ENCODE measurements at places on chromosomes 4 and X.

- DNase-seq = no peak
These were observed 40.7 kb downstream of the LARP7 start for GRCh38 chr4:112677519-112678091.

- DNase-seq = no peak
These were observed 788.8 kb upstream of the FTHL17 start for GRCh38 chrX:31860686-31861085.

GRCh38 chr4:81030061-81030980 is at the start of gene BMP3:
BMP3 (plus strand) TSS chr4:81030708; CDS start chr4:81031285, 577 bp downstream.
- no peak for DNase-seq

- DNase-seq = no peak
These were observed 167.8 kb downstream of the AFAP1 start for GRCh38 chr4:7771541-7772507.

DNA sequence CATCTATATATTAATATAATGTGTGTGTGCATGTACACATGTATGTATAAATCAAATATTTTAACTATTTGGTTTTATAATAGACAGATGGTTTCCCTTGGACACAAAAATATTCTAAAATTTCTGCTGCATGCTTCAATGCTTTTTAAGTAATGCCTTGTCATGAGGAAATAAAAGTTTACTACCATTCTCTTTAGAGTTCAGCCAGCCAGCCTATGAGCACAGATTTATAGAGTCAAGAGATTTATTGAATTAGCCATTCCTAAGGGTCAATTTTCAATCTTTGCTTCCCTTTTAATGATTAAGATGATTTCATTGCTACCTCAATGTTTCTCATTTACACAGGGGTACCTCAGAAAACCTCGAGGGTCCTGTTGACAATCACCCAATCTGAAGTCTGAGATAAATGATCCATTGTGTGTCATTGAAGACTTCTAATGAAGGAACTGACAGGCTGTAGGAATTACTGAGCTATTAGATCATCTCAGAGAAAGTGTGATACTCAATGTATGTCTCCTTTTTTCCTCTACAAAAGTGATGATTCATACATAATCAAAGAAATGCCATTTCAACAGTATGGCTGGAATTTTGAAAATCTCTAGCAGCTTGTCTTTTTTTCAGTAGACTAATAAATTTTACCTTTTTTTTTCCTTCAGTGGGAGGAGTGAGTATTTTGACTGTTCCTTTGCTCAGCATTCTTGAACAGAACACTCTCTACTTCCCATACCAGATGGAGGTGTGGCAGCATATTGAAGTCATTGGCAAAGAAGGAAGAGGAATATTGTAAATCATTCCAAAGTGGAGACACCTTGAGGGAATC is 222.6 kb upstream of the PCDH18 start:
- DNase-seq = no peak

DNA sequence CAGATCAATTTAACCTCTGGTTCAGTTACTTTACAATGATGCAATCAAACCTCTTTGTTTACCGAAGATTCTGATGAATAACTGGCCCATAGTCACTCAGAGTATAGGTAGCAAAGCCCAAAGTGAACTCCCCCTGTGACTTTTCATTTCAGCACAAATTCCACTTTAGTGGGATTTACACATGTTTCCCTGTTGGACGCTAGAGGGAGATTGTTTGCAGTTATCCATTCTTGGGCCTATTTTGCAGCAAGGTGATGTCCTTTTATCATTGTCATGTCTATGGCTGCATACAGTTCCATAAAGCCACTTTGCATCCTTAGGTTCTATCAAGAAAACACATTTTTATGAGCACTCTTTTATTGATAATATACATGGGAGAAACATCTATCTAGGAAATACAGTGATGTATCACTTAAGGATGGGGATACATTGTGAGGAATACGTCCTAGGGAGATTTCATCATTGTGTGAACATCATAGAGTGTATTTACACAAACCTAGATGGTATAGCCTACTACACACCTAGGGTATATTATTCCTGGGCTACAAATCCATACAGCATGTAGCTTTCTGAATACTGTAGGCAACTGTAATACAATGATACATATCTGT is 14.5 kb upstream of the DKK2 start:
- no peak for DNase-seq

DNA sequence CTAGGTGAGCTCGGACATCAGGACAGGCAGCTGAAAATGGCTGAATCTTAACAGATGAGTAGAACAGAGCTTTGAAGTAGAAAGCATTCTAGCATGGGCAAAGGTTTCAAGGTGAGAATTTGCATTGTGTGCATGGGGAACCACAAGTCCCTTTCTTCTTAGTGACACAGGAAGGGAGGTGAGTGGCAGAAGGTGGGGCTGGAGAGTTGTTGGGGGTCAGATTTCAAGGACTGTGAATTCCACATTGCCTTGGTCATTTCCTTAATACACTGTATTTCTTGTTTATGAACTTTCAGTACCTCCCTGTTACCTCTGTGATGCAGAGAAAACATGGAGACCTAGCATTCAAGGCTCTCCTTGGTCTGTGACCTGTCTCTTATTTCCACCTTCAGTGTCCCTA is 4.1 kb downstream of the APEX2 start:
- no peak for DNase-seq

GRCh38 chr4:171851295-171851694 is 38.1 kb downstream of the GALNTL6 start:
- DNase-seq = no peak

DNA sequence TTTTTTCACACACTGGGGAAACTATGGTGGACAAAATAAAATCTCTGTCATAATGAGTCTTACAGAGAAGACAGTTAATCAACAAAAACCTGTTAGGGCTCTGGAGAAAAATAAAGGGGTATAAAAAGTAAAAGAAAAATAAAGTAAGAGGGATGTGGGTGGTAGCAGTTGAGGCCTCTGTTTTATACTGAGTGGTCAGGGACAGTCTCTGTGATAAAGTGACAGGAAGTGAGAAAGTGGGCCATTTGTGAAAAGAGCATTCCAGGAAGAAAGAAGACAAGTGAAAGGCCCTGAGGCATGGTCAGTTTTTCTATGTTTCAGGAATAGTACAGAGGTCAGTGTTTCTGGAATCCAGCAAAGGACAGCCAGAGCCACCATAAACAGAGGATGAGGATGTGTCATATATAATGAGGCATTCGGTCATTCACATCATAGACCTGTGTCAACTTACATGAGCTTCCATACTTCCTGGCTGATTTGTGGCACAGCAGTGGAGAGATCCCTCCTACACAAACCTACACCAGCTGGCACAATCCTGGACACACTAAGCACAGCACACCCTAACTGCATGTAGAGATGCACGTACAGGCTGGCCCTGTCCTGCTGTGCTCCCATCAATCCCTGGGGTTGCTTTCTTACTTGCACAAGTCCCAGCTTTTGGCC is 64.4 kb upstream of the NAP1L5 start:
- no peak for DNase-seq

GRCh38 chr4:153427363-153428071 is 38.6 kb upstream of the TMEM131L start:
- DNase-seq = no peak

DNA sequence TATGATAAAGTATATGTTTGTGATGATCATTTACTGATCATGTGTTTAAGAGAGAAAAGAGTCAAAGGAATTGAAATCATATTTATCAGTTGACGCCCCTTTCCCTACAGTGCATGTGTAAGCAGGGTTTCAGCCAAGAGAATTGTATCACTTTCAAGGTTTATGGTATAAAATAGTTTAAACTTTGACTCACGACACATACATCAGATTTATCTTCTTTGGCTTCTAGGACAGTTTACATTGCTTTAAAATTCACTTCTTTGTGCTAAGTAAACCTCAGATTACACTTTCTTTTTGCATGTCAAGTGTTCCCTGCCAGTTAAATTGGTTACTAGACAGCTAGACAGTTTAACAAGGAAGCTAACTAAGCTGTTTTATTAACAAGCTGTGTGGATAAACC is 86.3 kb upstream of the MYOZ2 start:
- DNase-seq = no peak

- DNase-seq = no peak
These were observed 95.5 kb downstream of the ZNF827 start for GRCh38 chr4:145843148-145843547.

- DNase-seq = no peak
These were observed 34.4 kb upstream of the CENPU start for GRCh38 chr4:184768296-184768695.

DNA sequence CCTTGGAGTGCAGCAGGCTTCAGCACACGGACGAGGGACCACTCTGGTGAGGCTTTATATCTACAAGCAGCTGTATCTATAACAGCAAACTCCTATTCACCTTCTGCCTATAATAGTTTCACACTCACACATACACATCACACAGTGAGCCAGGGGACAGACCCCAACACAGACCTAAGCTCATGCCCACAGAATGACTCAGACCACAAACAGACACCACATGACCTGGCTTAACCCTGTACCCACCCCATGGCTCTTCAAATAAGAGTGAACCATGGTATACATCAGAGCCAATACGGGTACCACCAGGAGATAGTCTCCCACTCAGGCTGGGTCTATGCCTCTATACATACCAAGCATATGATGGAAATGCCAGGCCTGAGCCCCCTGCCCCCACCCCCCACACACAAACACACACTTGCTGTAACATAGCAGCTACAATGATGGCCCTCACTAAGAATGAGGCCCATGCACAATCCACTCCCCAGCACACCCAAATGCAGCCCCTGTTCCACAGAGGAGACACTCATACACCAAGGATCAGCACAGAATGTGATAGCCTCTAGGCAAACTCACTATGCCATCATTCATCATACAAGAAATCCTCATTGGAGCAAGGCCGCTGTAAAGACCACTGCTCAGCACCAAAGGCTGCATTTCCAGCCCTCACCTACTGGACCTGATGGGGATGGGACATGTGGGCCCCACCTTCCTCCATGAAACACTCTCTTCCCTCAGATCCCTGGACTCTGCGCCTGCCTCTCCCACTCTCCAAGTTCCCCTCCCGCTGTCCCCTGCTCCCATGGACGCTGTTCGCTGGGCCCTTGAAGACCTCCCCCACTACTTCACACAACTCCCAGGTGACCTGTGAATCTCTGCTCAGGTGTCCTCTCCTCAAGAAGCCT is 62.1 kb upstream of the XIAP start:
- DNase-seq = no peak

DNA sequence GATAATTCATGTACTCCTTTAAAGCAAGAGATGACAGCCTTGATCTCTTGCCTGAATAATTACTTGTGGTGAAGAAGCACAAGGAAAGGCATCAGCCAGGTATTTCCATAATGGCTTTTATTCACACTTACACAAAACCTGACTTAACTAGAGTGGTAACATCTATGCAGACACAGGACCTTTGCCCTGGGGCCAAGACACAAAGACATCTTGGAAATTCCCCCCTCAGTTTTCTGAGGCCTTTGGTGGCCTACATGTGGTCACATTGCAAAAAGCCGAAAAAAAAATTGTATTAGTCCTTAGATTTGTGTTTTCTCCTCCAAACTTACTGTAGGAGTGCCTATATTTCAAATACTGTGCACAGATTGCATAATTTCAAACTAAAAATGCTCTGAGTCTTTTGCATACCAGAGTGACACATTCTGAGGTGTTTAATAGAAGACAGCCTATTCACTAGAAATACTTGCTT is 172.4 kb downstream of the PDGFC start:
- no peak for DNase-seq

DNA sequence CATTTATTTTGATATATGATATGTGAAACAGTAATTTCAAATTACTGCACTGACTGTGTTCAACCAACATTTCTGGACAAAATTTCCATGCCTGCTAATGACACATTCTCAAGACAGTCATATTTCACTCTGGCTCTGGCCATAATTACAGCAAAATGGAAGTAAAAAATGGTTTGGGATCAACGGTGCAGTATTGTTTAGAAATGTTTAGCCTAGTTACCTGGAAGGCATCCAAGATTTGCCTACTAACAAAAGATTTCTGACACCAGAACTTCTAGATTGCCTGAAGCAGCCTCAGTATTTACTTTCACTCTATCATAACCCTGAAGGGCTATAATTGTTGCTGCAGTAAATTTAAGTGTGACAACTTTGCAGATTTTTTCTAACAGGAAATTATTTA is 416.3 kb downstream of the PCDH10 start:
- no peak for DNase-seq

- DNase-seq = no peak
These were observed 17.6 kb downstream of the HS6ST2 start for GRCh38 chrX:132940727-132941327.

DNA sequence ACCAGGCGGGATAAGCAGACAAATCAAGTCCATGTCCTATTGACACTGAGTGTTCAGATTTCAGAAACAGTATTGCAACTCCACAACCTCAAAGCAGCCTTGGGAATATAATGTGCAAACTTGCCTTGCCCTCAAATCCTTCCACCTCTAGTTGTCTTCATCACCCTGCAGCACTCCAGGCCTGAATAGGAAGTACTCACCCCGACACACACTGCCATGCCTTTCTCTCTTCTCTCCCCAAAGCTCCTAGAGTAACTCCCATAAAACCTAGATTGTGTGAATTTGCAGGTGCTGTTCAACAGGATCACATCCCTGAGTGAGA is 19.6 kb downstream of the ACSL1 start:
- no peak for DNase-seq

DNA sequence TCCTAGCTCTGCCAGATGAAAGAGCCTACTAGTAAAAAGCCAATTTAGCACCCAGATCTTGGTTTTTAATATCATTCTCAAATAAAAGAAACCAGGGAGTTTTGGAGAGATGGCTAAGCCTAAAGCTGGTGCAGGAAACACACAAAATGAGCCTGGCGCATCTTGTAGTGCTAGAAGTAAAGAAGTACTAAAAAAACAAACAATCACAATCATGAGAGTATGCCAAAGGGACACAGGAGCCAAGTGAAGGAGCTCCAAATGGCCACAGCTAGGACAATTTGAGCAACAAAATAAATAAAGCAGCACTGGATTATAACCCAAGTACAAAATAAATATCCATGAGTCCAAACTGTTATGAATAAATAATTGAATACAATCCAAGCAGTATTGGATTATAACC is 37.8 kb upstream of the HCCS start:
- no peak for DNase-seq

DNA sequence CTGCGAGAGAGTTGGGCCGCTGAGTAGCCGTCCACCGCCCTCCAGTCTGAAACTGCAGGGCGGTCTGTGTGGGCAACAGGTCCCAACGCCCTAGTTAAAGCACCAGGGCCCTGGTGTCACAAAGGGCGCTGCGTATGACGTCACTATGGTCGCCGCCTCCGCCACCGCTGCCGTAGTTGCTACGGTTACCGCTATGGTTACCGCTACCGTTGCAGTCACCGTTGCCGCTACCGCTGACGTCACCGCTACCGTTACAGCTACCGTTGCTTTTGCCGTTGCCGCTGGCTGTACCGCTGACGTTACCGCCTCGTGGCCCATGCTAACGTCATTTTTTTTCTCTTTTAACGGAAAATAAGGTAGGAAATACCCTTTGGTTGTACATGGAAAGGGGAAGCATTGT is at the start of gene PPP1R2C:
Gene PPP1R2C, minus strand, starts transcription at position 68 of the 400 bp plus-strand sequence. CDS start 84 bp downstream, outside the sequence.
- peak; percentile 54 for DNase-seq

- no peak for DNase-seq
These were observed 17.1 kb upstream of the TLR1 start for GRCh38 chr4:38821739-38822138.
